GM12864 (cell line): ENCODE measurements at places on chromosomes 1 and 21.

DNA sequence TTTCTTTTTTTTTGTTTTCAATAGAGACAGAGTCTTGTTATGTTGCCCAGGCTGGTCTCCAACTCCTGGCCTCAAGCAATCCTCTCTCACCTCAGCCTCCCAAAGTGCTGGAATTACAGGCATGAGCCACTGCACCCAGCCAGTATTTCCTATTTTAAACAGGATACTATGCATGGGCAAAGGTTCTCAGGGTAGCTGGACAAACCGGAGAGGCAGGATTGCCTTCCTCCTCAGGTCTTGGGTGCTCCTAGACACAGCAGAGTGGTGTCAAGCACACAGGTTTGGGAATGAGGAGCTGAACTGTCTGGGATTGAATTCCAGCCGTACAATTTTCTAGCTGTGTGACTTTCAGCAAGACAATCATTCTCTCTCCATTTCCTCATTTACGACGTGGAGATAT lies 22.9 kb upstream of the HNRNPU start:
- no peak for DNase-seq

DNA sequence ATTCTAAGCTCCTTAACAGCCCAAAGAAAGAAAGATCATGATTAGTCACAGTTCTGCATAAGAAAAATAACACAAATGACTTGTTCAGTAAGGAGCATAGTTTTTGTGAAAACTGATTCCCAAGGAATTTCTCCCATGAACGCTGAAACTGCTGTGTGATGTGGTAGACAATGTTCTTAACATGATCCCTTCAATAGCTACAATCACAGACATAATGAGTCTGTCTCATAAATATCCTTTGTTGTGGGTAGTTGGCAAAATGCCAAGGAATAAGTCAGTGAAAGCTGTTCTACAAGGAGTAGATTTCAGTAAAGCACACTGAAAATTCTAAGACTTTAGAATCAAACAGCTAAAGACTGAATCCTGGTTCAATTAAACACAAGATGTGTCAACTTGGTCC lies 404.8 kb downstream of the HLX start:
- DNase-seq: no peak

GRCh38 chr1:245908543-245908942 lies 598.5 kb downstream of the SMYD3 start:
- no peak for DNase-seq

DNA sequence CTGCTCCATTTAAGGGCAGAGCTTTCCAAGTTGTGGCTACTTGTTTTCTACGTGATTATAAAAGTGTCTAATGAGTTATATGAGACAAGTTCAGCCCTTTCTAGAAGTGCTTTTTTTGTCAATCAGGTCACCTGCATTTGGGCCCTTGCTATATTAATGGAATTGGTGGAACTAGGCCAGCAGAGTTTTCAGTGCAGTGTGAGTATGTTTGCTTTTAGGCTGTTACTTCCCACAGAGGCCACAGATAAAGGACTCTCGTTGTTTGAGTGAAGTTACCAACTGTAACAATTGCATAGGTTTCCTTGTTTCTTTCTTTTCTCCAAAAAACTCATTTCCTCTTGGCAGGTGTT lies 10.9 kb downstream of the SMAP2 start:
- no peak for DNase-seq

- DNase-seq: no peak
Measured at GRCh38 chr1:37821481-37821880, 13.5 kb upstream of the YRDC start.

DNA sequence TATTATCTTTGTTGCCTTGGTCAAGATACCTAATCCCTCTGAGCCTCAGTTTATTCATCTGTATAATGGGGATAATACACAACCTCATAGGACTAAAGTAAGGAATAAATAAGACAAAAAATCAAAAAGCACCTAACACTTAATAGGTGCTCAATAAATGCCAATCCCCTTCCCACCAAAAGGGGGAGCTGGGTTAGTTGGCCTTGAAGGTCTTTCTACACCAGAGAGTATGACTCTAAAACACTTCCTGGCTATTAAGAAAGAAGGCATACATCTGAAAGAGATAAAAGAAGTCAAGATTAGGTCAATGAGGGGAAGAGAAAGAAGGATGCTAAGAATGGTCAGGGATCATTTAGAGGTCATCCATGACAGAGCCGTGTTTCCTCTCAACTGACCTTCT lies 11.1 kb downstream of the VSIG8 start:
- DNase-seq: no peak

- no peak for DNase-seq
Measured at GRCh38 chr1:98669355-98670296, 8.1 kb downstream of the SNX7 start.

- DNase-seq: no peak
Measured at GRCh38 chr1:24236789-24237371, 49.8 kb upstream of the IFNLR1 start.

GRCh38 chr1:87926921-87927320 lies 598.2 kb downstream of the LMO4 start:
- DNase-seq: no peak

- DNase-seq: no peak
Measured at GRCh38 chr1:32978854-32979253, 14.2 kb upstream of the RNF19B start.

DNA sequence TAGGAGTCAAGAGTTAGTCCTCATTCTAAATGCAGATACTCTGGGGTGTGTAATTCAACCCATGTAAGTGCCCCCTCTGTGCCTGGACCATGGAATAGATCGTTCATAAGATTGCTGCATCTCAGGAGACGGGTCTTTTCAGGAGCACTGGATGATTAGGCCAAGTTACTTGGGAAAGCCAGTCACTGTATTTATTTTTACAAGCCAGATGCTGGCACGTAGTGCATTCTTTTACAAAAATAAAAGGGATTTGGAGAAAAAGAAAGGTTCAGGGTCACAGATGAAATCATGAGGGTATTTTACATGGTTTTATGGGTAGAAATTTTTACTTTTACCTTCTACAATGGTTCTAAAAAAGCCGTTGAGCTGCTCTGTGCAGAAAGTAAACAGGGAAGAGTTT lies 102.6 kb upstream of the UBE2U start:
- no peak for DNase-seq

DNA sequence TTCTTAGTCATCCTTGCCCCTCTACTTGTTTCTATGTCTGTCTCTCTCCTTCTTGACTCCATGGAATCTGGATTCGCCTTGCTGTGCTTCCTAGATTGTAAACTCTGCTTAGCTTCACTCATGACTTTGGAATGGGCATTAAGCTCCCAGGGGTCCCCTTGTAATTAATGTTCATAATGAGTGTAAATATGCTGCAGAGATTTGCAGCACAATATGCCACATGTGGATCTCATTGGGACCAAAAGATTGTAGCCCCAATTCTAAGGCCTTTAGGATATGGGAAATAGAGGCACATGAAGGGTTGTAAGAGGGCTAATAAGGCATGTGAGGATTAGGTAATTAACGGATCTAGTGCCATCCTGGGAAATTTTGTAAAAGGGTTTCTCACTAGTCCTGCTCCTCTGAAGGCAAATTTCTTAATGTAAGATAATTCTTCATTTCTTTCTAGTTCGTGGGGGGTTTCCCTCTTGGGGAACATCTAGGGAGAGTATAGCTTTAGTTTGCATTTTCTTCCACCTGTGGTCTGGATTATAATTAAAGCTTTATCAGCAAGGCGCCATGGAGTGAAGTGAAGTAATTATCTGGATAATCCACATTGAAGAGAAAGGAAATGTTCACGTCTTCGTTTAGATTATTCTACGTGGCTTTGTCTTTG lies 659.2 kb upstream of the PLXNA2 start:
- no peak for DNase-seq
